H4 (cell line): ENCODE measurements at places on chromosomes 1 and 21.

GRCh38 chr1:199858856-199859255 is 168.7 kb upstream of the NR5A2 start:
- DNase-seq = no peak

DNA sequence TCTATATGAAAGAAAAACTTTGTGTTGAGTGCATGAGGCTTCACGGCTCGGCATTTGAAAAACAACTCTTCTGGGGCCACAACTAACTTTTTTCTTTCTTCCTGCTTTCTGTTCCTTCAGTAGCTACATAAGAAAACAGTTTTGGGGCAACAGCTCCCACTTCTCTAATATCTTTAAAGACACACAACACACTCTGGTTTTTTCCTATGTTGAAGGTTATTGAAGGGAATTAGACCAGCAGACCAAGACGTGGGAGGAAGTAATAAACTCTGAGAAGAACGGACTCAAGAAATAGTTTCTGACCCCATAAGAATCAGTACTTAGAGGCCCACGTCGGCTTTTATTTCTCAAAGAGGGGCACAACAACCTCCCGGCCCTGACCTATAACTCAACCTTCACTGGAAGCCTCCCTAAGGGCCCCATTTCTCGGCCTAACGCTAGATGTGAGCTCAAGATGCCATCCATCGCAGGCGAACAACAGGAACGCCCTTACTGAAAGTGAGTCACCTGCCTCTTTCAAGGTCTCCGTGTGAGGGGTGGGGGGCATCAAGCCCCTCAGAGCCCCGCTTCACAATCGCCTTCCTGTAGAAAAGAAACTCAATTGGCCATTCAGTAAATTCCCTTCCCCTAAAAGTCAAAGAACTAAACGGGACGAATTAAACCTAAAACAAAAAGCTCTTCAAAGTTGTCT is 844 bp downstream of the ZMYM6 start:
- DNase-seq = no peak

DNA sequence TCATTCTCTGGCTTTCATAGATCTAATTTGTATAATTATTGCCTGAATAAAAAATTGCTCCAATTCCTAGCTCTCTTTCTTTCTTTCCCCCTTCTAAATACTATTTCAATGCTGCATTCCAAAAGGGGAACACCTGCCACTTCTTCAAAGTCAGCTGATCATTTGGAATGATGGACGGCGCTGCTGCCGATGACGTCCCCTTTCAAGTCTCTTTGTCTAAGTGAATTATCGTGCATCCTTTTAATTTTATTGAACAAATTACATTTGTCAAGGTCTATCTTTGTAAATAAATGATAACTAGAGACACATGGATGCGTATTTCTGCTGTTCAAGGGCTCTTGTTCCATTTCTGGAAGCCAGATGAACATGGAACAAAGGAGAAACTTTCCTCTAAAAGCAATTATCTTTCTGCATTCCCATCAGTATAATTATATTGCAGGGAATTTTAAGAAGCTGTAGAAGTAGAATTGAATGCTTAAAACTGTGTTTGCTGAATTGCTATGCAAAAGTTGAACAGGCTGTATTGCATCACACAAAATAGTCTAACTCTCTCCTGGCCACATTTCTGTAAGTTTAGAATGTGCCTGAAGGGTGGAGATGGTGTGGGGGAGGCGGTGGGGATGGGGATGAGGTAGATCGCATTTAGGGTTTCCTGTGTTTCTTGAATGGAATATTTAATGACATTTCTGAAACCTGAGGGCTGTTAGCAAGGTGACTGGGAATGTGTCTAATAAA is 191.9 kb upstream of the LMO4 start:
- DNase-seq = no peak

- DNase-seq = no peak
Measured at GRCh38 chr1:198780376-198780775, 141.5 kb downstream of the PTPRC start.

DNA sequence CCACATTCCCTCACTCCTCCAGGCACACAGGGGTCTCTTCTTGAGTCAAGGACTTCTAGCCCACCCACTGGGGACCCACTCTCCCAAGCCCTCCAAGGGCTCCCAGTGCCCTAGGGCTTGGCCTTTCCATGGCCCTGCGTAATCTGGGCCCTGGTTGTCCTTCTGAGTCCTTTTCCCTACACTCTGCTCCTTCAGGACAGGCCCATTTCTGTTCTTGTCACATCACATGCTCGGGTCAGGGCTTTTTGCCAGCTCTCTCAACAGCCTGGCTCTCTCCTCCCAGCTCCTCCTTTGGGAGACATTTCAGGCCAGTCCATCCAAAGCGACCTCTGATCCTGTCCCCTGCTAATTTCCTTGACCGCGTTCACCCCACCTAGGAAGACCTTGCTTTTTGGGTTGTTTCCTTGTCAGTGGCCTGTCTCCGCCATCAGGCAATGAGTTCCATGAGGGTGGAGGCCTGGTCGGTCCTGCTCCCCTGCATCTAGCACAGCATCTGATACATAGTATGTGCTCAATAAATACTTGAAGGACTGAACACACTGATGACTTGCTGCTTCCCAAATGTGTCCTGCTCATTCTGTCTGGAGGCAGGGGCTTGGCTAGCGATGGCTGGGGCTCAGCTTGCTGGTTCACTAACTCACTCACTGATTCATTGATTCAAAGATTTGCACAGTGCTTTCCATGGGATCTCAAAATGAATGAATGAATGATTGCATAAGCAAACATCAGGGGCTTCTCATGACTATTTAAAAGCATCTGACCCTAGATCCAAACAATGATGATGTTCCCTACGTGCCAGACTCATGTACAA is 44.8 kb downstream of the DHRS3 start:
- no peak for DNase-seq

DNA sequence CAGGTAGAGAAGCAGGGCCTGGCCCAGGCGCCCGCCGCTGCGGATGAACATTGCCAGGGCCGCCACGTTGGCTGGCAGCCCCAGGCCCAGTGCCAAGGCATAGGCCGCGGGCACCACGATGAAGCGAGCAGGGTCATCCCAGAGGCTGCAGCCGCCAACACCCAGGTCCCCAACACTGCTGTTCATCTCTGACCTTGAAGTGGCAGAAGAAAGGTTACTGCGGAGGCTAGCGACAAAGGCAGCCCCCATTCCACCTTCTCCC is 8.0 kb downstream of the TMEM35B start:
- DNase-seq = no peak

DNA sequence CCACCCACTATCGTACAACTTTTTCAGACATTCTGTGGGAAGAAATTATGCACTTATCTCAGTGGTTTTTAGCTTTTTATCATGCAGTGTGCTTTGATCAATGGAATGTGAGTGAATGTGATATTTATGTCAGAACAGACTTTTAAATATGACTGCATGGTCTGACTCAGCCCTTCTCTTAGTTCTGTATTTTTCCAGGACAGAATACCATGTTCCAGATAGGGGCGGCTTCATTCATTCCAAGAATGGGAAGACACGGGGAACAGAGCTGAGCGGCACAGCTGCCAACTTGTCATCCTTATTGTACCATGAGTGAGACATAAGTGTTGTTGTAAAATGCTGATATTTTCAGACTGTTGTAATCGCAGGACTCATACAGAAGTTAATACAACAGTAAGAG is 214.6 kb upstream of the NCAM2 start:
- DNase-seq = no peak

DNA sequence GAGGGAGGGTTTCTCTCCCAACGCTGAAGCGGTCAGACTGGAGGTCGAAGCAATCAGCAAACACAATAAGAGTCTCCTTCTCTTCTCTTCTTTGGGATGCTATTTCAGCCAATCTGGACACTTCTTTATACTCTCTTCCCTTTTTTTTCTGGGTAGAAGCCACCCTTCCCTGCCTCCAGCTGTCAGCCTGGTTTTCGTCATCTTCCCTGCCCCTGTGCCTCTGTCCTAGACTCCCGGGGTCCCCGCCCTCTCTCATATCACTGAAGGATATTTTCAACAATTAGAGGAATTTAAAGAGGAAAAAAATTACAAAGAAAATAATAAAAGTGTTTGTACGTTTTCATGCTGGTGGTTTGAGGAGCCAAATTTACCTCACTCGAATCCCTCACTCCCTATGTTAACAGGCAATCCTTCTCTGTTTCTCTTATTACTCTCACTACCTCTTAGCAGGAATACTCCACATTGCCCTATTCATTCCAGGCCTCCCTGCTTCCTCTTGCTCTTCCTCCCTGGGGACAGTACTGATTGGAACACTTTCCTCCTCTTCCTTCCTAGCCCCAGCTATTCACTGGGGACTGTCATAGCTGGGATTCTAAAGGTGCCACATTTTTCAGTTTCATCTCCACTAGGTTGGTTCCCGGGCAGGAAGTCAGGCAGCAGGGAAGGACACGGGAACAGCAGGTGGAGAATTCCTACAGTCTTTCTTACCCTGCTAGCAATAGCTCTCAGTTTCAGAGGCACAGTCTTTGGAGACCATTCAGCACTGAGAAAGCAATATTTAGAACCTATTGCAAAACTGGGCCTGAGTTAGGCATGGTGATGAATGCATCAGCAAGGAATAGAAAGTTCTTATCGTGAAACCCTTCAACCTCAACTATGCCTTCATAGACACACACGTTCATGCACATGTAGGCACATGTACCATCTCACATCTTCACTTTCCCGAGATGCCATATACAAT is 288.0 kb downstream of the PBX1 start:
- no peak for DNase-seq

- DNase-seq = no peak
Measured at GRCh38 chr1:32272557-32273390, 19.1 kb upstream of the HDAC1 start.

DNA sequence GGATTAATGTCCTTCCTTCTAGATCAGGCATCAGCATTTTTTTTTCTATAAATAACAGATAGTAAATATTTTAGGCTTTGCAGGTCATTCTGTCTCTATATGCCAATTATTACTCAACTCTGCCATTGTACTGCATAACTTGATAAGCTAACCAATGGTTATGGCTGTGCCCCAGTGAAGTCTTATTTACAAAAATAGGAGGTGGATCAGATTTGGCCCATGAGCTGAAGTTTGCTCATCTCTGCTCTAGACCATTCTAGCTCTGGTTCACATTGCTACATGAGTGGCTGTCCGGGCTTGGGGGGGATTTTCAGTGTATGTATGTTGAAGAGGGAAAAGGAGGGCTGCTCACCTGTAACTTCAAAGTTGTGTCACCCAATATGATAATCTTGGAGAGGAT is 10.1 kb downstream of the RAB7B start:
- DNase-seq = no peak

GRCh38 chr1:86466109-86466844 is 2.5 kb upstream of the CLCA1 start:
- no peak for DNase-seq

- DNase-seq = no peak
Measured at GRCh38 chr1:12232221-12232620, 2.4 kb downstream of the VPS13D start.

DNA sequence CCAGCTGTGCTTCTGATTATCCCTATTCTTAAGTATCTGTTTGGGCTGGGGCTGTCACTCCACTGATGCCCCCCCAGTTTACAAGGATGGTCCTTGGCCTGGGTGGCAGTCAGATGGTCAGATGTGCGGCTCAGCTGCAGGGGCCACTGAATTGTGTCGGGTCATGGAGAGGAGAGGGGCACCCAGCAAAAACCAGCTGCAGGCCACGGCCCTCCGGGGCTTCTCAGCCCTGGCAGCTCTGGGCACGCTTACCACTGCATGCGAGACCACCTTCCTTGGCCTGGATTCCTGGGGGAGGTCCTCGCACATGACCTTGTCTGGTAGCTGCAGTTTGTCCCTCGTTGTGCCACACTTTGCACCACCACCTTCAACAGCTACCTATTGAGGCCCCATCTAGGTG is 164.9 kb upstream of the TMEM51 start:
- DNase-seq = no peak

DNA sequence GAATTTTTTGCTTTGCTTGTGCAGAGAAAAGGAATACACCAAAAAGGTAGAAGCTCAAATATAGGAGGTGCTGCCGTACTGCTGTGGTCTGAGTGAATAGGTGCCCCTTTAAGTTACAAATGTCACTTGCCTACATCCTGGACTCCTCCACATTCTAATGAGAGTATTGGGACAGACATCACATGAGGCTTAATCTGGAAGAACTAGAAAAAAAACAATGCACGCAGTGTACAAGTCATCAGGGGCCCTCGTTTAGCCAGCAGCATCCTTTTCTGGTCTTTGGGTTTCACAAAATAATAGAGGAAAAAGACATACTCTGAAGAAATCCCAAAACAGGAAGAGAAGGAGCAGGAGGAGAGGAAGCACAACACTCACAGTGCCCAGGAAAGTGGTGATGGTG is 89.3 kb downstream of the SLC44A5 start:
- DNase-seq = no peak
